ENCODE measurements at places on chromosomes 2 and 18.

GRCh38 chr2:54404270-54404669 is 51.9 kb upstream of the SPTBN1 start:
- DNase-seq, result no peak

- no peak for DNase-seq
These were observed 129.8 kb upstream of the ARL4C start for GRCh38 chr2:234626566-234627130.

DNA sequence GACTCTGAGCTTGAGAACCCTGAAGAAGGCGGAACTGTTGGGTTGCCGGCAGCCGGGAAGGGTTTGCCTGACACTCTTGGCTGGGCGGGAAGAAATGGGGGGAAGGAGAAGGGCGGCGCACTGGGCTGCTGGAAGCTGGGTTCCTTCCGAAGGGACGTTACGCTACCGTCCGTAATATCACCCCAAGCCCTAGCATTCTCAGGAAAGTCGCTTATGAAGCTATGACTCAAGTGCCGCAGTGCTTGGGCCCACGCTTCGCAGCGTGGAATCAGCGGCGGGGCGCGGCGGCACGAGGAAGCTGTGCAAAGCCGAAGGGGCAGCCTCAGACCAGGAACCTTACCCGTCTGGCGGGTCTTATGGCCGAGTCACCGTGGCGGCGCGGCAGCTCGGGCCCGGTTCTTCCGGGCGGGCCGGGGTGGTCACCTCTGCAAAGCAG is 50.2 kb upstream of the SIGLEC15 start:
- DNase-seq, result no peak

- no peak for DNase-seq
These were observed at the start of gene BAZ2B for GRCh38 chr2:159616286-159616701. BAZ2B (minus strand) TSS chr2:159616548; CDS start chr2:159478719, 137,829 bp downstream.

- DNase-seq, result no peak
These were observed 94.6 kb downstream of the CERS6 start for GRCh38 chr2:168550670-168551069.

Data from activated naive CD4-positive, alpha-beta T cell treated with anti-CD3 and anti-CD28 coated beads, Interleukin-2, amount 50 U/mL, for 72 hours (primary cell).